HT1080 (cell line): ENCODE measurements at places on chromosomes 7 and 10.

- DNase-seq: no peak
Observed at GRCh38 chr7:55050281-55050680, 31.5 kb downstream of the EGFR start.

DNA sequence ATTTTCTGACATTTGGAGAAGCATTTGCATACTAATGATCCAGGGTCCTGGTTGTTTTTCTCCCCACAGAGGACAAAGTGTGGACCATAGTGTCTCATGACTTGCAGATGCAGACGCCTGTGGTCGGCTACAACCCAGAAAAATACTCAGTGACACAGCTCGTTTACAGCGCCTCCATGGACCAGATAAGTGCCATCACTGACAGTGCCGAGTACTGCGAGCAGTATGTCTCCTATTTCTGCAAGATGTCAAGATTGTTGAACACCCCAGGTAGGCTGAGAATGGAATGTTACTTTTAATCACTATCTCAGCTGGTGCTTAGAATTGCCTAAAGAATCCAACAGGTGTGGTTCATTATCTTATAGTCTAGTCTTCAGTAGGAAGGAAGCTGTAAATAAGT, 951.5 kb upstream of the C7orf33 start:
- no peak for DNase-seq

DNA sequence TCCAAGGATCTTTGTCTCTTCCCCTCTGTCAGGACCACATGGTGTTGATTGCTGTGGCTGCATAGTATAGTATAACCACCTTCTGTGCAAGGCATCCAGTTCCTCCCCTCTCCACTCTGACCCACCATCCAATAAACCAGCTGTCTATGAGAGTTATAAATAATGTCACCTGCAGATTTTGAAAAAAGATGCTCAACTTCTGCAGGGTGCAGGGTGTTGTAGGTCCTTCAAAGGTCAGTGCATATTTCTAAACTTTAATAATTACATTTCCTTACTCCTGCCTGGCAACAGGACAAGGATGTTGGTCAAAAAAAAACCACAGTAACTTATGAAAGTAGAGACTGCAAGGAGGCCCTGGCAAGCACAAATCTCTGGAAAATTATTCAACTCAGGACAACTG, 166.2 kb downstream of the PKD1L1 start:
- no peak for DNase-seq

DNA sequence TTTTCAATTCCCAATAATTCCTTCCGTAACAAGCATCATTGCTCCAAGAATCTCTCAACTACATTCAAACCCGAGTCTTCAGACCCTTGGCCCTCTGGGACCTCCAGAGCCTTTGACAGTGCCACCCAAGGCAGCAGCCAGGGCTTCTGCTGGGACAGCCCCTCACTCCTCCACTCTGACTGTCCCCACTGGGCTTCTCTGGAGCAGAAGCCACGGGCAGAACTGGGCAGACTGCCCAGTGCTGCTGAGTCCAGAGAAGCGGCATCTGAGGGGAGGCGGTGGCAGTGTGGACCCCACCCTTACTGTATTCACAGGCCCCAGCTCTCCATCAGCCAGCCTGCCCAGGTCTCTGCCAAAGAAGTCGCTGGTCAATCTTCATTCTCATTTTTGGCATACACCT, 8.8 kb downstream of the CYREN start:
- no peak for DNase-seq

DNA sequence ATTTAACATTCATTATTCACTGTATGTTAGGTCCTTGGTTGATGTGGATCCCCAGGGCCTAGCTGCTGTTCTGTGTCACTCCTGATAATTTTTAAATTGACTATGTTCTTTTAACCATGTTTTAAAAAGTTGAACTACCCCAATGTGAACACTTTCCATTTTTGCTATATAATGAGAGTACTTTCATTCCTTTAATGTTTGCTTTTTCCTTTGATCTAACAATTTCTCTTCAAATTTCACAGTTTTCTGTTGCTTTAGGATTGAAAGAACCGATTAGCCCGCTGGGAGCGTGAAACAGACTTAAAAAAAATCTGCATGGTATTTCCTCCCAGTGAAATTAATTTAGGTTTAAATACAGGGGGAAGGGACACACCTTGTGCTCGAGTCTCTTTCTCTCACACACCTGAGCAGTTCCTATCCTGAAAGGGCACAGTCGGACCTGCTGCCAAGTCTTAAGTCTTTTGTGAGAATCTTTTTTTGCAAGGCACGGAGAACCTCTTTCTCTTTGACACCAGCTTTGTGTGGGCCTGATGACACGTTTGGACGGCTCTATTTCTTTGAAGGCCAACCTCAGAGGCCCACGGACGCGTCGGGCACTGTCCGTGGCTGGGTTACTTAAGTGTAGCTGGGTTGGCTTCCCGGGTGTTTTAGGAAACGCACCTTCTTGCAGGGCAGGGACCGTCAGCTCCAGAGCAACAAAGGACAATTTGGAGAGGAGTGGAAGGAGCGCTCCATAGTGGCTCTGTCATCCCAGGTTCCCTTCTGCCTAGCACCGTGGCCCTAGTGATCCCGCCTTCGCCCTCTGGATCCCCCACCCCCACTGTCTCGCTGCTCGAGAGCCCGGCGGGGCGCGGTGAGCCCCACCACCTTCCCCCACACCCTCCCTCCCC, 1.0 kb upstream of the CHN2 start:
- no peak for DNase-seq

DNA sequence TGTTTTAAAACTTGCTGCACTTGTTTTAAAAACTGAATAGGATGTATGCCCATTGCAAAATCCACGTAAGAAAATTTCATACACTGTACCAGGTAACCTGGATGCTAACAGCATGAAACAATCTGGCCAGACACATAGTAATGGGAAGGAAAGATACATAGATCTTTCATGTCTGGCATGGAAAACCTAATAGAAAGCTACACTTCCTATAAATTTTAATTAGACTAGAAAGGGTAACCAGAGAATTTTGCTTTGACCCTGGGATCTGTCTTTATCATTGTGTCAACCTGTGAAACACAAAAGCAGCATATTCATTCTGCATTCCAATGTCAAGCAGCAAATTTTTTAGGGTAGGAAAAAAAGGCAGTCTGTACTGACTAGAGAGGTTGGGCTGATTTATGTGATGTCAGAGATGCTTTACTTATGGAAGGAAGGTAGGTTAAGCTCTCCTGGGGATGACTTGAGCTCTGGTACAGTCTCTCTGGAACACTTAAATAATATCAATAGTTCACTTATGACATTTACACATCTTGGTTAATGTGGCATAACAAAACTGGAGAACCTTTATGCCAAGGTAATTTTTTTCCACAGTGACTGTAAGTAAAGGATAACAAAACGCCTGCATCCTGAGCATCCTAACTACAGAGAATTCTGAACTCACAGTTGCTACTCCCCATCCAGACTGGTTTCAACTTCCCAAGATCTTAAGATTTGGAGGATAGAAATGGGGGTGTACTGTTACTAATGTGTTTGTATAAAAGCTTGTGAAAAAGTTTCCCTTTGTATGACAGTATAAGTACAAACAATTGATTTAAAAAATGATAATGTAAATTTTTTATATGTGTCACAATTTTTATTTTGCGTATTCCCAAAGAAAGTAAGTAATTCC, 44.7 kb downstream of the DOCK4 start:
- DNase-seq: no peak

GRCh38 chr10:74921744-74922143, 95.3 kb downstream of the KAT6B start:
- DNase-seq: no peak

GRCh38 chr7:6637544-6638229, 569 bp downstream of the ZNF316 start:
- peak; percentile 40 for DNase-seq

DNA sequence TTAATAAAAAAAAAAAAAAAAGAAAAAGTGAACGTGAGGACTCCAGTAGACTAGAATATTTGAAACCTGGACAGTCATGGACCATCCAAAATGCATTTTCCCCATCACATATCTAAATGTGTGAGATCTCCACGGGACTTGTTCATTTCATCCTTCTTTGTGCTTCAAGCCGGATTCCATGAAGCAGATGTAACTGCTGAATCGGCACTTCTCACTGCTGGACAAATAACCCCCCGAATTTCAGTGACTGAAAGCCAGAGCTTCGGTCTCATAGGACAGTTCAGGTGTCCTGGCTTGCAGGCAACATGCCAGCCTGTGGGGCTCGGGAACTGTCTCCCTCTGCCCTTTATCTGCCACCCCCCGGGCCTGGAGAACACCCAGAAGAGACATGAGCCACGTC, 33.3 kb downstream of the RNF32 start:
- no peak for DNase-seq

GRCh38 chr7:100489824-100490223, 6.1 kb downstream of the NYAP1 start:
- peak; percentile 85 for DNase-seq

- no peak for DNase-seq
Observed at GRCh38 chr7:53013925-53014324, 21.5 kb upstream of the POM121L12 start.

- DNase-seq: no peak
Observed at GRCh38 chr7:156194813-156195212, 382.6 kb upstream of the SHH start.

GRCh38 chr10:132700156-132701098, 85.5 kb downstream of the NKX6-2 start:
- no peak for DNase-seq

DNA sequence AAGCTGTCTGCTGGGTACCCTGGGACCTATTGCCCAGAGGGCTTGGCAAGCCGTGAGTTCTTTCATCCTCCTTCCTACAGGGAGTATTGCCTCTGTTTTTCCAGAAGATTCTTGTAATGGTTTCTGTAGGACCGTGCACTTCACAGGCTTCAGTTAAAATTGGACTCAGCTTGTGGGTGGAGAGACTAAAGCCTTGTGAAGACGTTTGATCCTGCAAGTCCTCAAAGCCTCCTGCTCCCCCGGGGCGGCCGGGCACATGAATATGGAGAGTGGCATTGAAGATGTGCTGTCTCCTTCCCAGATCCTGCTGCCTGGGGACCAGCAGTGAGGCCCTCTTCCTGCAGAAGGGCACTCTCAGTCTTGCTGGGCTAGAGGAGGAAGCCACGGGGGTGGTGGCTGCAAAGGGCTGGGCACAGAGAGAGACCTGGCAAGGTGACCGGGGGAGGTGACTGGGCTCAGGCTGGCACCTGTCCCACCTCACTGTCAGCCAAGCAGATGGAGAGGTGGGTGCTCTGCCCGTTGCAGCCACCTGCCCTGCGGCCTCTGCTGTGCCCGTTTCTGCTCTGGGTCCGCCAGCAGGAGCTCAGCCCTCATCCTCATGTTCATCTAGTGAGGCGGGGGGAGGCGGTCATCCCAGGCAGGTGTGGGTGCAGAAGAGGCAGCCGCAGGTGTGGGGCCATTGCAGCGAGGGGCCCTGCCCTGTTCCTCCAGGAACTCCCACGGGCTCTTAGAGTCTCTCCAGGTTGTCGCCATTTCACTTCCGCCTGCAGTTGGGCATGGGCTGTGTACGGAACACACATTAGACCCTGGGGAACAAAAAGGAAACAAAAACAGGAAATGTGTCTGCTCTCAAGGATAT, 55.7 kb downstream of the TMEM209 start:
- no peak for DNase-seq

GRCh38 chr10:299512-299911, 164.3 kb downstream of the ZMYND11 start:
- no peak for DNase-seq

GRCh38 chr7:21939136-21939857, 6.4 kb downstream of the CDCA7L start:
- DNase-seq: peak; percentile 13

GRCh38 chr7:1967512-1968396, 265.0 kb downstream of the MAD1L1 start:
- DNase-seq: no peak

GRCh38 chr7:106111655-106112117, 426 bp downstream of the SYPL1 start:
- no peak for DNase-seq

DNA sequence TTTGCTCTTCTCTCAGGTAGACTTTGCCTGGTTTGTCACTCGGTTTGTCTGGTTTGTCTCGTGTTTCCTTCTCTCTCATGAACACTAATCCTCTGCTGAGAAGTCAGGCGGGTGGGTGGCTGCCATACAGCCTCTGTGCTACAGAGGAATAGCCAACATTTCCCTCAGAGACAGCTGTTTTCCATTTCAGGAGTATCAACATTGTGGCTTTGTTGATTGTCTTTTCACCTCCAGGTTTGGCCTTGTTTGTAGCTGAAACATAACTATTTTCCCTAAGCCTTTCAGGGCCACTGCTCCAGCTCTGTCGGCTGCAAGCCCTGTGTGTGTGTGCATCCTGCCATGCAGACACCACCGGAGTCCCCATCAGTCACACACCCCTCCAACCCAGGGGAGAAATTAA, 122.8 kb downstream of the BAMBI start:
- DNase-seq: no peak

GRCh38 chr7:100965045-100965722, 4.2 kb upstream of the MUC12 start:
- no peak for DNase-seq

DNA sequence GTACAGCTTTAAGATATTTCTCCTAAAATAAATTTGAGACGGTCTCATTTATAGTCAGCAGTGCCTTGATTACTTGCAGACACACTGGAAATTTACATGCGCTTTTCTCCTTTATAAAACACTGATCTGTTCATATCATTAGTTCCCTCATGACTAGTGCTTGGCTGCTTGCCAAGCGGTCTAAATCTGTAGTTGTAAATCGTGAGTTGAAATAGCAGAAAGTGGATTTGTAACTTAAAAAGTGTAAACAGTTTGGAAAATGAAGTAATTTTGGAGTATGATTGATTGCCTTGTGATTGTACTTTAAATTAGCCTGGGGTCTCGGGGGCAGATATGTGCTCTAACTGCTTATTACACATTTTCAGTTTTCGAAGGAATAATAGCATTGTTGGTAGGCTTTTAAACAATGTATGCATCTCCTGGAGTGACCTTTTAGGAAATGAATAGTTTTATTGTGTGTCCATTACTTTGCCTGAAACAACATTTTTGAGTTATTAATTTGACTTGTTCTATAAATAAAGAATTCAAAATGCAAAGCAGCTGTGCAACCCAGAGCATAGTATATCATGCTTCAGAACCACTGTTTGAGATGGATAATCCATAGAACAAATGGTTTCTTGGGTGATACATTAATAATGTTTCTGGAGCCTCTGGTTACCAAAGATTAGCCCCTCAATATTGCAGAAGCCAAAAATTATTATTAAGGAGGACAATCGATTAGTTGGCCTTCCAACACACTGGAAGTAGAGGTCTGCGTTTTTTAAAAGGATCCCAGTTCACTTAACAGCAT, 73.3 kb downstream of the ARID5B start:
- no peak for DNase-seq

DNA sequence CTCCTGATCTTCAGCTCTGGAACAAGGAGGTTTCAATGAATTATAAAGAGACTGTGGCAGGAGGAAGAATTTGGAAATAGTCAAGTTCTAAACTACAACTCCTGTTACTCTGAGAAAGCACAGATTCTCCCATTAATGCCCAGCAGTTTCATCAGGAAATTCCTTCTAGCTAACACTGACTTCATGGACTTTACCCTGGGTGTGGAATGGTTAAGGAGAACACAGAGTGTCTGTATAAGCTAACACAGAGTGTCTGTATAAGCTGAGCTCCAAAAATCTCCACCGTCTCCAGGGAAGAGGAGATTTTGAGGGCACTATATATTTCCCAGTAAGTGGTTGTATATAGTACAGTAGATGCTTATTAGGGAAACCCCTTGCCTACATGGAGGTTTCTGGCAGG, 675.5 kb downstream of the XPNPEP1 start:
- DNase-seq: no peak
